ENCODE measurements at places on chromosomes 13 and 19. TPM values are rescaled to one million over a fixed set of nuclear protein-coding genes. Genes with fewer than 3 reads are reported as not detected.

GRCh38 chr13:53100394-53101063, 71.9 kb downstream of the OLFM4 start:
- H3K4me3 ChIP-seq: no peak overlapping the region
- H3K36me3 ChIP-seq: no peaks in the 10 kb centered on the region
- H3K27me3 ChIP-seq: no peaks in the 10 kb centered on the region
- H3K4me1 ChIP-seq: peaks cover 19% of the 10 kb centered on the region
- no peak overlapping the region for H3K27ac ChIP-seq
- peak; percentile 5 for DNase-seq

DNA sequence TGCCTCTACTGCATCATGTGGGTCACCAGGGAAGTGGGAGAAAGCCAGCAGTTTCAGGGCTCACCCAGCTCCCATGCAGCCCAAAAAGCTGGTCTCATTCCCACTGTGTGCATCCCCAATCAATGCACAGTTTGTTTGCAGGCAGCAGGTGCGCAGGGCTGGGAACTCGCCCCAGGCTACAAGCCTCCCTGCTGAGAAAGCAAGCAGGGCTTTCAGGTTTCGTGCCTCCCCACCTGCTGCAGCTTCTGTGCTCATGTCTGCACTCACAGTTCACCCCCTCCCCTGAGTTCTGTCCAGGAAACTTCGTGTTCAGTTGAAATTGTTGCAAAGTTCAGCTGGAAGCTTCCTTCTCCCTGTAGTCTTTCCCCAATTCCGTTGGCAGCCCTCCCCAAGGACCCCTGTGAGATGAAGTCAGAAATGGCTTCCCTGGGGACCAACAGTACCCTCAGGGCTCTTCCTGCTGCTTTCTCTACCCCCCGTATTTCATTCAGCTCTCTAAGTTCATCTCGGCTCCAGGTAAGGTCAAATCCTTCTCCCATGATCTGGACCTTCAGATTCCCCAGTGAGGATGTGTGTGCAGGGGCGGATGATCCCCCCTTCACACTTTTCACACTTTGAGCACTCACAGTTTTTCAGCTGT, 10.3 kb upstream of the KLK3 start:
- H3K36me3 ChIP-seq: no peaks in the 10 kb centered on the region
- H3K4me1 ChIP-seq: no peaks in the 10 kb centered on the region
- DNase-seq: no peak
- H3K4me3 ChIP-seq: no peak overlapping the region
- no peaks in the 10 kb centered on the region for H3K27me3 ChIP-seq

GRCh38 chr19:2149980-2150793, 1.2 kb downstream of the AP3D1 start:
- peak overlapping the region; percentile 34 for H3K27ac ChIP-seq
- H3K27me3 ChIP-seq: no peaks in the 10 kb centered on the region
- peak; percentile 40 for DNase-seq
- no peaks in the 10 kb centered on the region for H3K36me3 ChIP-seq

- H3K4me3 ChIP-seq: no peak overlapping the region
- peak; percentile 51 for DNase-seq
- no peaks in the 10 kb centered on the region for H3K4me1 ChIP-seq
- no peak overlapping the region for H3K27ac ChIP-seq
- no peaks in the 10 kb centered on the region for H3K27me3 ChIP-seq
- H3K36me3 ChIP-seq: no peaks in the 10 kb centered on the region
Measured at GRCh38 chr19:17703824-17704463, 15.3 kb upstream of the MAP1S start.

- DNase-seq: no peak
- H3K4me3 ChIP-seq: no peak overlapping the region
- H3K27me3 ChIP-seq: no peaks in the 10 kb centered on the region
- no peaks in the 10 kb centered on the region for H3K36me3 ChIP-seq
Measured at GRCh38 chr19:50551715-50552187, 16.5 kb downstream of the LRRC4B start.

GRCh38 chr19:19488875-19489690, 26.3 kb downstream of the TSSK6 start:
- H3K36me3 ChIP-seq: peaks cover 6% of the 10 kb centered on the region
- peak overlapping the region; percentile 88 for H3K27ac ChIP-seq
- no peaks in the 10 kb centered on the region for H3K27me3 ChIP-seq
- peaks cover 55% of the 10 kb centered on the region for H3K4me1 ChIP-seq

DNA sequence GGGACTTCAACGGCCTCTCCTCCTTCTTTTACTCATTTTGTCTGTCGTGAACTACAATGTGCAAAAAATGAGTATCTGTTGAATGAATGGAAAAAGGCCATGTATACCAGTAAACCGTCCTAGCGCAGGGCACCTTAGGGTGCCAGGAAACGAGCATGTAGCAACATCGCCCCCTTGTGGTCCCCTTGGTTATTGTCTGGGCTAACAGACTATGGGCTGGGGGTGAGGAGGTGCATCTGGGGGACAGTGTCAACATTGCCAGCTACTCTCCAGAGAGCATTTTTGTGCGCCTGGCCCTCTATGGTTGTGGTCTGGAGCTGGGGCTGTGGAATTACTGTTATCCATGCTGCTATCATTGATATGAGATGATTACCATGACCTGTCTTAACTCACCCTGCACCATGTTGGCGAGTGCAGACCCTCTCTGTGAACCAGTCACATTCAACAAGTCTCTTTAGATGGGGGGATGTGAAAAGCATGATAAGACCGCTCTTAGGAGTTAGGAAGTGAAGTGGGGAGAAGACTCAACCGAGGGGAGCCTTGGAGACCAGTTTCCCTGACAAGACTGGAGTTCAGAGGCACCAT, 22.8 kb upstream of the SIGLEC11 start:
- no peaks in the 10 kb centered on the region for H3K36me3 ChIP-seq
- no peak overlapping the region for H3K4me3 ChIP-seq
- H3K27ac ChIP-seq: no peak overlapping the region
- no peaks in the 10 kb centered on the region for H3K27me3 ChIP-seq
- DNase-seq: peak; percentile 81

DNA sequence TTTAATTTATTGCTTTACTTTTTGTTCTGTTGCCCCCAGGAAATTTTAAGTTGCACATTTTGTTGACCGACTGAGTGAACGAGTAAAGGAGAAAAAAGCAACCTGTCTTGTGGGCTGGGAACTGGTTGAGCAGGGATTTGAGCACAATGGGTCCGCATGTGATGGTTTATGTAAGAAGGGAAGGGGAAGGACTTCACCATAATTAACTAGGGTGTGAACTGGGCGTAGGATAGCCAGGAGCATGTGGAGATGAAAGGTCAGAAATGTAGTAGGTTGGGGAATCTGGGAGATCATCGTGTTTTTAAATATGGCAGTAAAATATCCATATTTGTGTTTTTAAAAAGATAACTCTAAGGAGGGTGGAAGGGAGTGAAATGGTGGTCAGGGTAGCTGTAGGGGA, 99.9 kb downstream of the GPC5 start:
- H3K4me3 ChIP-seq: no peak overlapping the region
- H3K36me3 ChIP-seq: no peaks in the 10 kb centered on the region
- no peaks in the 10 kb centered on the region for H3K27me3 ChIP-seq
- no peak for DNase-seq
- no peak overlapping the region for H3K27ac ChIP-seq
- H3K4me1 ChIP-seq: no peaks in the 10 kb centered on the region

DNA sequence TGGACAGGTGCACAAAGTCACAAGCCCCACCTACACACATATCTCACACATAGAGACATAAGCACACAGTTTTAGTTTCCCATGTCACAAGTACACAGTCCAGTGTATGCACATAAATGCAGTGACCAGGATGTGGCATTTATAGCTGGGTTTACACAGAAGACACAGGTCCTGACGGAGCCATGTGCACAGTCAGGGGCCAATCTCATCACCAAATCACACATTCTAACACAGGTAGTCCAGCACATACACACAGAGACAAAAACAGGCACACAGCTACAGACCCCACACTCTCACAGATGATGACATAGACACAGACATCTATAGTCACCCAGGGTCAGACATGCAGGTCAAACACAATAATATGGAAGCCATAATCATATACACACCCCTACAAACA, 2.1 kb downstream of the NUMBL start:
- H3K4me3 ChIP-seq: no peak overlapping the region
- no peaks in the 10 kb centered on the region for H3K36me3 ChIP-seq
- H3K27me3 ChIP-seq: no peaks in the 10 kb centered on the region
- no peak overlapping the region for H3K27ac ChIP-seq
- H3K4me1 ChIP-seq: peaks cover 19% of the 10 kb centered on the region

DNA sequence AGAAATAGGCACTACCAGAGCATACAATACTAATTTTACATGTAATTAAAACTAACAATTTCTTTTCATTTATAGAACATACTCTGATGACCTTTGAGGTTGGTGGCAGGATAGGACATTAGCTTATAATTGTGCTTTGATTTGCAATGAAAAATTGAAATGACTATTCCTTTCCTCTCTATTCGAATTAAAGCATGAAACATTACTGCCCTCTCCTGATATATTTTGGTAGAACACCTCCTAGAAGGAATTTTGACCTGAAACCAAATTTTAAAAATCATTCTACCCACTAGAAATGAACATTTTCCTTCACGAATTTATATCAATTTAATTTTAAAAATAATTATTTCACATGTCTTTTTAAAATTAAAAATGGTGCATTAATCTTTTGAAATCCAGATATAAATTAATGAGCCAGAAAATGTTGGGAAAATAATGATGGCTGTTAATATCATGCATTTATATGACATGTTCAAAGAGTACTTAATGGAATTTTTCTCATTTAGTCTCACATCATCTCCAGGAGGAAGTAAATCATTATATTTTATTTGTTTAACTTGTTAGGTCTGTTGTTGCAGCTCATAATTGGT, 556.3 kb upstream of the ARGLU1 start:
- H3K4me3 ChIP-seq: no peak overlapping the region
- H3K27ac ChIP-seq: no peak overlapping the region
- H3K4me1 ChIP-seq: no peaks in the 10 kb centered on the region
- H3K36me3 ChIP-seq: no peaks in the 10 kb centered on the region

GRCh38 chr19:45368737-45369340, 1.5 kb downstream of the ERCC2 start:
- no peak overlapping the region for H3K27ac ChIP-seq
- no peak for DNase-seq
- no peak overlapping the region for H3K4me3 ChIP-seq

DNA sequence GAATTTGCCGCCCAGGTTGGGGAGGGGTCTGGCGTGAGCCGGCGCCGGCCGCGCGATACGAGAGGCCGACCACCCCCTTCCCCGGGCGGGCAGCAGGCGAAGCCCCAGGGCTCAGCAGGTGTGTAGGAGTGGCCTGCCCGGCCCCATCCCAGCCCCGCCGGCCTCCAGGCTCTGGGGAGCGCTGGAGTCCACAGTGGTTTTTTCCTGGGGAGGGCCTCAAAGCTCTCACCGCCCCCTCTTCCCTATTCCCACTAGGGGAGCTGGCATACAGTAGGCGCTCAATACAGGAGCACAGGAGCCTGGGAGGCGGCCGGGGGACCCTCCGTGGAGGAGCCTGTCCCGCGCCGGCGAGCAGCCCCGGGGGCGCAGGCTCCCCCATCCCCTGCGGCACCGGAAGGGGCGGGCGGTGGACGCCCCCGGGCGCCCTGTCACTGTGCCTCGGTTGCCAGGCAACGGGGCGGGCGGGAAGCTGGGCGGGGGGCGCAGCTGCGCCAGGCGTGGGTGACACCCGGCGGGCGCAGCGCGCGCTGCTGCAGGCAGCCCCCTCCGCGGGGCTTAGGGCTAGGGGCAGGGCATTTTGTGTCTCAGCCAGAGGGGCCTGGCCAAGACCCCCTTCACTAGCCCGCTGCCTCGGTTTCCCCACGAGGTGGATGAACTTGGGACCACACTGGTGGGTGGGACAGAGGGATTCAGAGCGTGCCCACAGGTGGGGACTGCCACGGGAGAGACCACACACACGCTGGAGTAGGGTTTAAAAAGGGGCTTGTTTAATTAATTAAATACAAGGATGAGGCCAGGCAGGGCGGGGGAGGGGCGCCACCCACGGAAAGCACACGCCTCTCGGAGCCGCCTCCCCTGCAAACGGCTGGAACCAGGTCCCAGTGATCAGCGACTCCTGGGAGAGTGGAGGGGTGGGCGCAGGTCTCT, 3.6 kb upstream of the REXO1 start:
- DNase-seq: no peak
- H3K4me1 ChIP-seq: peaks cover 44% of the 10 kb centered on the region
- no peak overlapping the region for H3K27ac ChIP-seq
- no peaks in the 10 kb centered on the region for H3K27me3 ChIP-seq
- no peaks in the 10 kb centered on the region for H3K36me3 ChIP-seq

GRCh38 chr13:24654741-24655140, 25.5 kb upstream of the ATP12A start:
- H3K4me3 ChIP-seq: no peak overlapping the region
- no peaks in the 10 kb centered on the region for H3K36me3 ChIP-seq
- no peak overlapping the region for H3K27ac ChIP-seq
- no peaks in the 10 kb centered on the region for H3K27me3 ChIP-seq

DNA sequence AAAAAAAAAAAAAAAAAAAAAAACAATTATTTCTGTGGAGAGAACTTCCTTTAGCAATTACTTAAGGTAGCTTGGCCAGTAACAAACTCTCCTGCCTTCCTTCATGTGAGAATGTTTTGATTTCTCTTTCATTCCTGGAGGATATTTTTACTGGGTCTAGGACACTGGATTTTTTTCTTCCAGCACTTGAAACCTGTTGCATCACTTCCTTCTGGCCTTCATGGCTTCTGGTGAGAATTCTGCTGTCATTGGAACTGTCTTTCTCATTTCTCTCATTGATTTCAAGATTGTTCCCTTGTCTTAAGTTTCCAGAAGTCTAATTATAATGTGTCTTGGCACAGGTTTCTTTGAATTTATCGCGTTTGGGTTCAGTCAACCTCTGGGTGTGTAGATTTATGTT, 19.3 kb upstream of the RAB20 start:
- no peaks in the 10 kb centered on the region for H3K27me3 ChIP-seq
- no peak overlapping the region for H3K27ac ChIP-seq
- H3K36me3 ChIP-seq: no peaks in the 10 kb centered on the region
- no peak for DNase-seq
- peaks cover 20% of the 10 kb centered on the region for H3K4me1 ChIP-seq

- H3K4me3 ChIP-seq: no peak overlapping the region
- no peak for DNase-seq
- no peaks in the 10 kb centered on the region for H3K27me3 ChIP-seq
- H3K4me1 ChIP-seq: no peaks in the 10 kb centered on the region
Measured at GRCh38 chr13:77470986-77471385, 64.5 kb upstream of the SCEL start.

GRCh38 chr13:76677043-76677442, 209.2 kb downstream of the KCTD12 start:
- peak; percentile 26 for DNase-seq
- H3K36me3 ChIP-seq: no peaks in the 10 kb centered on the region
- no peak overlapping the region for H3K4me3 ChIP-seq
- no peaks in the 10 kb centered on the region for H3K4me1 ChIP-seq
- H3K27ac ChIP-seq: no peak overlapping the region
- no peaks in the 10 kb centered on the region for H3K27me3 ChIP-seq

GRCh38 chr13:27789153-27789494, 3.2 kb upstream of the GSX1 start:
- H3K4me3 ChIP-seq: no peak overlapping the region
- H3K36me3 ChIP-seq: no peaks in the 10 kb centered on the region
- no peaks in the 10 kb centered on the region for H3K27me3 ChIP-seq
- peaks cover 47% of the 10 kb centered on the region for H3K4me1 ChIP-seq
- no peak for DNase-seq

Gene SLC25A41
- not detected for total RNA-seq

Gene LGALS14
- total RNA-seq: not detected

Gene MISP
- total RNA-seq: 0.99 TPM

Gene ANGPTL8
- total RNA-seq: not detected

Gene TMEM143
- total RNA-seq: 16.1 TPM

Gene S1PR4
- 1.8 TPM for total RNA-seq

Gene CHAMP1
- 5.9 TPM for total RNA-seq

Gene CNN1
- total RNA-seq: 15.2 TPM

Gene NLRP9
- not detected for total RNA-seq

Gene SLAIN1
- total RNA-seq: 14.8 TPM

Gene TMEM145
- not detected for total RNA-seq
